Activated CD4-positive, alpha-beta memory T cell treated with anti-CD3 and anti-CD28 coated beads, Interleukin-2, amount 10 ng/mL, durations not matched to agents 7 days and 5 days (primary cell): ENCODE measurements at places on chromosomes 6 and 20. TPM values are rescaled to one million over a fixed set of nuclear protein-coding genes. Genes with fewer than 3 reads are reported as not detected.

- H3K27me3 ChIP-seq, result peaks cover 9% of the 10 kb centered on the region
- no peak overlapping the region for H3K4me3 ChIP-seq
- H3K4me1 ChIP-seq, result no peaks in the 10 kb centered on the region
- peak; percentile 45 for DNase-seq
Observed at GRCh38 chr6:130293800-130294199, 71.0 kb upstream of the SAMD3 start.

- no peaks in the 10 kb centered on the region for H3K27me3 ChIP-seq
- DNase-seq, result no peak
- no peak overlapping the region for H3K27ac ChIP-seq
- no peak overlapping the region for H3K4me3 ChIP-seq
- no peaks in the 10 kb centered on the region for H3K36me3 ChIP-seq
- no peaks in the 10 kb centered on the region for H3K4me1 ChIP-seq
Observed at GRCh38 chr6:47447722-47448121, 29.9 kb upstream of the CD2AP start.

DNA sequence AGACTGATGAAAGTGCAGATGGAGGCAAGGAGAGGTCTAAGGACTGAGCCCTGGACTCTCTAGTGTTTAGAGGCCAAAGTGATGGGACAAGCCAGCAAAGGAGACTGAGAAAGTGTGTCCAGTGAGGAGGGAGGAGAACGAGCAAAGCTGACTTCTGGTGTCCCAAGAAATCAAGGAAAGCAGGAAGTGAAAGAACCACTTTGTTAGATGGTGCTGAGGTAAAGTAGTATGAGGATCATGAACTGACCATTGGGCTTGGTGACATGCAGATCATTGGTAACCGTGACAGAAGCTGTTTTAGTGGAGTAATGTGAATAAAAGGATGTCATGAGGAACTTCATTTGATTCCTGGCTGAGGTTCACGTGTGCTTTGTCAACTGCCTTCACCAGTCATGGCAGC, 108.4 kb downstream of the SLX4IP start:
- no peak overlapping the region for H3K4me3 ChIP-seq
- peaks cover 10% of the 10 kb centered on the region for H3K4me1 ChIP-seq
- DNase-seq, result no peak
- H3K36me3 ChIP-seq, result peaks cover 4% of the 10 kb centered on the region
- H3K27ac ChIP-seq, result no peak overlapping the region
- H3K27me3 ChIP-seq, result no peaks in the 10 kb centered on the region

GRCh38 chr6:163327921-163328320, 86.6 kb upstream of the QKI start:
- H3K4me3 ChIP-seq, result no peak overlapping the region
- no peak overlapping the region for H3K27ac ChIP-seq
- H3K27me3 ChIP-seq, result peaks cover 6% of the 10 kb centered on the region
- no peak for DNase-seq
- H3K4me1 ChIP-seq, result no peaks in the 10 kb centered on the region

DNA sequence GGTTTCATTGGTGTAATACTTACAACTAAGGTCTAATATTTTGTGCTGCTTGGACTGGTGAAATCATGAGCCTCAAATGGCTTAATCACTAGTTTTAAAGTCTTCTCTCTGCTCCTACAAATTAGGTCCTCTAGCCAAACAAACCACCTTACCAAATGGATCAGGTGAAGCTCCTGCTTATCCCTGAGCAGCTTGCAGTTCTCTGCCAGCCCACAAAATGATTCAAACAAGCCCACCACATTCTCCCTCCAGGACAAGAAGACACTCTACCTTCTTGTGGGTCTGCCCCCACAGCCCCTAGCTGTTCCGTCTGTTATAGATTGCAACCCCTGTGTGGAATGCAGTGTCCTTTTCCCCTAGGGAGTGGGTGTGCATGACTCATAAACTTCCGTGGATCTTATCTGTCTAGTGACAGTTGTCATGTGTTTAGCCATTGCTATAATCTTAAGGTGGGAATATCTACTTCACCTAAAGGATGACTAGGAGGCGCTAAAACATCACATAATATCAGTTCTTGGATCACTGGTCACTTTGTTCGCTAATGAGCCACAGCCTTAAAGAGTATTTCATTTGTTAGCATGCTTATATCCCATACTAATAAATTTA, 940.5 kb upstream of the MANEA start:
- H3K4me3 ChIP-seq, result no peak overlapping the region
- no peaks in the 10 kb centered on the region for H3K27me3 ChIP-seq
- H3K4me1 ChIP-seq, result no peaks in the 10 kb centered on the region
- H3K27ac ChIP-seq, result no peak overlapping the region

CD83 gene
- total RNA-seq, result 6.4 TPM

DNA sequence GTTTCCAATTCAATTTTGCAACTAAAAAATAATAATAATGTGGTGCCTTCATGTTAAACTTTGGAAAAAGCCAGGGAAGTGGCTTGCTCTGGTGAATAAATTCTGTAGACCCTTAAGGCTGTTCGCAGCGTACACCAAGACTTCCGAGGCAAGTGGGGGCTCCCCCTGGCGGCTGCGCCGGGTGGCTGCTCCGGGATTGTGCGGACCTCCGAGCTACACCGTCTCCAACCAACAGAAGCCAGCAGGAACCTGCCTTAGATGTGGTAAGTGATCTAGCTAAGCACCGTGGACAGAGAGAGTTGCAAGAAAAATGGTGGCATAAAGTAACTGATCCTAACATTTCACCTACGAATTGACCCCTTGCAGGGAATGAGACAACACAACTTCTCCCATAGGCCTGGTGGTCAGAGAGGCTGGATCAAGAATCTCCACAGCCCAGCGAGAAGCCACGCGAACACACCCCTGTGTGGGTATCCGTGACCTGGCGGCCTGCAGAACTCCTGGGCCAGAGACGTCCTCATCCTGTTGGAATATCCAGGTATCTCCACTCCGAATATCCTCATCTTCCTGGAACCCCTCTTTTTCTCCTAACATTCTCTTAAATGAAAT, 69.6 kb downstream of the TBXT start:
- H3K36me3 ChIP-seq, result no peaks in the 10 kb centered on the region
- no peaks in the 10 kb centered on the region for H3K4me1 ChIP-seq
- peak; percentile 44 for DNase-seq
- H3K27ac ChIP-seq, result no peak overlapping the region

KIF13A gene
- not detected for total RNA-seq

- H3K27ac ChIP-seq, result no peak overlapping the region
- peaks cover 56% of the 10 kb centered on the region for H3K27me3 ChIP-seq
- no peak overlapping the region for H3K4me3 ChIP-seq
- no peak for DNase-seq
- peaks cover 6% of the 10 kb centered on the region for H3K4me1 ChIP-seq
Observed at GRCh38 chr6:100447900-100448748, 16.6 kb downstream of the SIM1 start.
